ENCODE measurements at places on chromosomes 13 and 19. TPM values are rescaled to one million over a fixed set of nuclear protein-coding genes. Genes with fewer than 3 reads are reported as not detected.
A peak's percentile ranks its signal among the peaks of the same experiment; 100 is the strongest.

UBE2L5 gene
- polyA plus RNA-seq = 0.81 TPM

SPRED3 gene
- 3.6 TPM for polyA plus RNA-seq

- DNase-seq = no peak
Observed at GRCh38 chr13:57569986-57570385, 61.6 kb upstream of the PCDH17 start.

- no peak for DNase-seq
Observed at GRCh38 chr13:111114362-111115060, 599 bp upstream of the ARHGEF7 start.

DNA sequence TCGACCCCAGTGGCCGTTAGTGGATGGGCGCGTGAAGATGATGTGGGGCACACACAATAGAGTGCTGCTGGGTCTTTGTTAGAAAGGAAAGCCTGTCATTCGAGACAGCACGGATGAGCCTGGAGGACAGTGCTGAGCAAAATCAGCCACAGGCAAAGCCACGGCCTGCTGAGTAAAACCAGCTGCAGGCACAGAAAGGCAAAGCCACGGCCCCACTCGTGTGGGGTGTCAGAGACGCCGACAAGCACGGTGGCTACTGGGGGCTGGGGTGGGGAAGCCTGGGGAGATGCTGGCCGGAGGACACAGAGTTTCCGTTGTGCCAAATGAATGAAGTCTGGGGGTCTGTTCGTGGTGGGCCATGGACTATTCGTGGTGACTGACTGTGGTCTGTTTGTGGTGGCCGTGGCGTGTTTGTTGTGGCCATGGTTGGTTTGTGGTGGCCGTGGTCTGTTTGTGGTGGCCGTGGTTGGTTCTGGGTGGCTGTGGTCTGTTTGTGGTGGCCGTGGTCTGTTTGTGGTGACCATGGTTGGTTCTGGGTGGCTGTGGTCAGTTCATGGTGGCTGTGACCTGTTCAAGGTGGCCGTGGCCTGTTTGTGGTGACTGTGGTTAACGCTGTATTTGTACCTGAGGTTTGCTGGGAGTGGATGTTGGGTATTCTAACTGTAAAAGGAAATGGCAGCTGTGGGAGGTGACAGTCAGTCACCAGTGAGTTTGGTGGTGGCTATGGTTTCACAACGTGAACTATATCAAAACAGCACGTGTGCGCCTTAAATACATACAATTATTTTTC lies 36.3 kb downstream of the MCF2L start:
- DNase-seq = no peak

DNA sequence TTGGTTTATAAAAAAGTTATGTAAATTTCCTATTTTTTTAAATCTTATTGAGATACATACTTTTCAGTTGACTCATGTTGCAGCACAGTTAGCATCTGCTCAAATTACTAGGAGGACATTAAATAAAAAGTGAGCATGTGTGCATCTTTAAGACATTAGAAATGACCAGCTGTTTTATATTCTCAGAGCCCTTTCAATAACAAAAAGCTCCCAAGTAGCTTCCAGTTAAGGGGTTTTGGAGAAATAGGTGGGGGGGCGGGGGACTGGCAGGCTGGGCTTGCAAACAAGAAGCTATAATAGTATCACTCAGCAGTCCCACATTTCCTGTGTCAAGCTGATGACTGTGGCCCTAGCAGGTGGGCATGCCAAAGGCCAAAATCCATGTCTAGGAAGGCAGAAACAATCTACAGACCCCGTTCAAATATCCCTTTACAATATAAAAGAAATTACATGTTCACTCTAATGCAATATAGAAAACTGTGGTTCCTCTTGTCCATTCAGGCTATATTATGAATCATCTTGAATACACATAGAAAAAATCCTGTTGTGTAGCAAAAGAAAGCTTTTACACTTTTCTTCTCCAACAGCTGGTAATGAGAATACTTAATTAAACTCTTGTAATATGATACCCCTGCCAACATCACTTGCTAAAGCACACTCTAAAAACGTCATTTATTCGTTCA lies 1713.2 kb upstream of the SLC10A2 start:
- DNase-seq = peak; percentile 36

- no peak for DNase-seq
Observed at GRCh38 chr19:28640506-28640905, 572.4 kb downstream of the UQCRFS1 start.

All from AG04450 (cell line).